GM19239 (cell line): ENCODE measurements at places on chromosomes 3 and 15.
A peak's percentile ranks its signal among the peaks of the same experiment; 100 is the strongest.

DNA sequence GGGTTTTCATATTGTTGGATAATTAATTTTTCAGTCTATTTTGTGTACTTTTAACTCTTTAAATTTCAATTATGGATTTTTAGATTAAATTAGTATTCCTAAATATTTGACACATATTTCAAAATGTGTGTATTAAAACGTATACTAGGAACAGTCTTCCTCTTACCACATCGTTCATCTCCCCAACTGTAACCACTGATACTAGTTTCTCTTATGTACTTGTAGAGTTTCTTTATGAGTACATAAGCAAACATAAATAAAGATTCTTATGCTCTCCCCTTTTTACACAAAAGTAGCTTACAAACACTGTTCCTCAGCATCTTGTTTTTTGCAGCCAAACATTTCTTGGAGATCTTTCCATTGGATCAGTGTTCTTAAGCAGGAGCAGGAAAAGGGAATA, 45.9 kb downstream of the CMSS1 start:
- no peak for DNase-seq

GRCh38 chr3:67384760-67385397, 269.5 kb downstream of the SUCLG2 start:
- no peak for DNase-seq

- no peak for DNase-seq
Observed at GRCh38 chr3:43034200-43034599, 55.1 kb downstream of the GASK1A start.

GRCh38 chr3:122235147-122235546, 51.7 kb downstream of the CASR start:
- no peak for DNase-seq

GRCh38 chr15:98746375-98747155, 98.2 kb downstream of the IGF1R start:
- DNase-seq: no peak

DNA sequence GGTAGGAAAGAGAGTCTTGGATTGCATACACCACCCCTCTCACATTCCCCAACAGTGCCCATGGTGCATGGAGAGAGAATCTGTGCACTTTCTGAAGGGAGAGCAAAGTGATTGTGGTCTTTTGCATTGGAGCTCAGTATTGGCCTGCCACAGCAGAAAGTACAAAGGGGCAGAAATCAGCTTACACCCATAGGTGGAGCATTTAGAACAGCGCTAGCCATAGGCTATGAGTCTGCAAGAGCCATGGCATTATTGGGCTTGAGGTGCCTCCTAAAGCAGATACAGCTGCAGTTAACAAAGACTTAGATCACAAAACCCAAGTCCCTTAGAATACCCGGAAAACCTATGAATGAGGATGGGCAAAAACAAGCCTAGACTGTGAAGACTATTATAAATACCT, 21.8 kb downstream of the SI start:
- no peak for DNase-seq

DNA sequence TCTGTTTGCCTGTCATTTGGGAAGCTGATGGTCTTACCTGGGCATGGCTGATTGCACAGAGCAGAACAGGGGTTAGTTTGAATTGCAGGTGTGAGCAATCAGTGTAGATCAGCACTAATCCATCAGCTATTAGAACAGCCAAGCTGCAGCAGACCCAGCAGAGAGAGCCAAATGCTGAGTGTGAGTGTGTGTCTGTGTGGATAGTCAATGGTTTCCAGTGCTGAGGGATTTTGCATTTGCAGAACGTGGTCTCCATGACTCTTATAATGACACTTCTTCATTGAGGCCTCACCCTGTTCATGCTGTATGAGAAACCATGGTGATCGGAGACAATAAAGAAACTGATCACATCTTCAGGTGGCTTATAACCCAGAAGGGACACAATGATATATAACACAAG, 312.1 kb downstream of the SOX2 start:
- no peak for DNase-seq

DNA sequence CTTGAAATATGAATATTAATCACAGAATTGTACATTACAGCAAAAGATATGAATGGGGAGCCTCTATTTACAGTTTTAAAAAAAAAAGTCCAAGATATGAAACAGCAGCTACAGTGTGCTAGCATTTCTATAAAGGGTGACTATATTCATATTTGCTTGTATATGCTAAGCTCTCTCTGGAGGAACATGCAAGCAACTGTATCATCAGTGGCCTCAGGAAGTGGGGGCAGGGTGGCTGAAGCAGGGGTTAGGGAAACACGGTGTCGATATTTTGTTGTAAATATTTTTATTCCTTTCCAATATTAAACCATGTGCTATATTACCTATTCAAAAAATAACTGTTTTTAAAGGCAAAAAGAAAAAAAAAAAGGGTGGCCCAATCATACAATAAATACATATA, 2.3 kb downstream of the UACA start:
- no peak for DNase-seq

DNA sequence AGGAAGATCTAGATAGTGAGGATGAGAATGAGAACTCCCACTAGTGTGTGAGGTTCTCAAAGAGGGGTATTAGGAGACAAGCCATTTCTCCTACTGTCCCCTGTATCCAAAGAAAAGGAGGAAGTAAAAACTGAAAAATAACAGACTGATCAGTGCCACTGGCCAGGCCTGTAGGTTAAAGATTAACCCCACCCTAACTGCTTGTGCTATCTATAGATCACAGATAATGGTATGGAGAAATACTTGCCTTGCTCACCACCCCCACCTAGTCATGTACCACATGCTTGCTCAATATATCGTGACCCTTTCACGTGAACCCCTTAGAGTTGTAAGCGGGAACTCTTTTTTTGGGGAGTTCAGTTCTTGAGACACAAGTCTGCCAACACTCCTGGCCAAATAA, 519.7 kb upstream of the FRG2C start:
- DNase-seq: no peak

- DNase-seq: no peak
Observed at GRCh38 chr3:180223268-180223667, 186.5 kb upstream of the PEX5L start.

DNA sequence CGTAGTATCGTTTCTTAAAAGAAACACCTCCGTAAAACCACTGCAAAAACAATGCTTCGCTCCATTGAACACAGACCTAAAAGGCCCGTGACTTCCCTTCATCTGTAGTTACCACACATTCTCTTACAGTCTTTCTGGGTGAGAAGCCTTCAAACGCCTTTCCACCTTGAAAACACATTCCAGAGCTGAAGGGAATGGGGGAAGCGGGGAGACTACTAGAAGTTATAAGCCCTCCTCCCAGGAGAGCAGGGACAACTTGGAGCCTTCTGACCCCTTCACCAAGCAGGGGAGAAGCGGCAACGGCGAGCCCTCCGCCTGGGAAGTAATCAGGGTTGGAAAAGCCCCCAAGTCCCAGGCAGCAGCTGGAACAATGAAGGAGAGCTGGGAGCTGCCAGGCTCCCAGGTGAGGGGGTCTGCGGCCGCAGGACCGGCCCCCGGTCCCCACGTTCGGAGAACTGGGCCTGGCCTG, 461 bp downstream of the SECISBP2L start:
- peak; percentile 21 for DNase-seq

GRCh38 chr3:153111016-153111415, 51.0 kb upstream of the RAP2B start:
- DNase-seq: no peak

DNA sequence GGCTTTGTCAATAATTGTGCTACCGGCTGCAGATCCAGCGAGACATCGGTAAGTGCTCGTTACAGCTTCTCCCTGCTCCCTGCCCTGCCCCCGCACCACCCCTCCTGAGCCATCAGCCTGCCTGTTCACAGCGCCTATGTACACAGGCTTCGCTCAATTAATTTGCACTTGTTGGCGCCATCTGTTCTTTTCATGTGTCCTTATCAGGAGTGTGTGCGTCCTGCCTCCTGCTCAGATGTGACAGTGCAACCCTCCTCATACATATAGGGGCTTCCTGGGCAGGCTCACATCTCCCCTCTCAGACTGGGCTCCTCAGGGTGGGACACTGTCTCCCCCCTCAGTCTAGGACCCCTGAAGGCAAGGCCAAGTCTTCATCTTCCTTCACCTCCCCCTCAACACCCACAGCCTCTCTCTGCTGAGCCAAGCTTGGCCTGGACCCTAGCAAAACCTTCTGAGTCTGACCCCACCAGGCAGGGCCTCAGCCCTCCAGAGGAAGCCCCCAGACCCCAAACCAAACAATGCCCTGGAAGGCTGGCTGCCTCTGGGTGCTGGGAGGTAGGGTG, 54.9 kb downstream of the CYP11A1 start:
- no peak for DNase-seq

DNA sequence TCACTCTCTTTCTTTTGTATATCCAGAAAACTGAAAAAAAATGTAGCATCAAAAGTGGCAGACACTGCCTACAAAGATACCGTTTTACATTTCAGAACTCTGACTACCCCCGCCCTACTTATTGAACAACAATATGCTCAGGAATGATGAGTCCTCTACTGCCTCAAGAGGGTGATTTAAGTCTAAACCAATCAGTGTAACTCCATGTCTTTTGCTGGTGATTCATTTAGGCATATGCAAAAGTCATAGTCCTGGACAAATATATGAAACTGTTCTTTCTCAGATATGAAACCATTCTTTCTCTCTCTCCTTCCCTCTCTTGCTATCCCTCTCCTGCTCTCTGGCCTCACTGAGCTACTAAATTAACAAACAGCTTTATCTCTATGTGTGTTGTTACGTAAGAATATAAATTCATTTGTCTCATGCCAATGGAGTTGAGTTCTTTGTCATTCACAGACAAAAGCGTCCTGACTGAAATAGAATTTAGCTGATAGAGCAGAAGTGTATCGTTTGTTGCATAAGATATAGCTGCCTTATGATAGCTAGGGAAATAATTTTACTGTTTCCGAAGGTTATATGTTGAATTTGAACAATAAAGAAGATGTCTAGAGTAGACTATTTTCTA, 133.7 kb upstream of the OSTN start:
- DNase-seq: no peak

DNA sequence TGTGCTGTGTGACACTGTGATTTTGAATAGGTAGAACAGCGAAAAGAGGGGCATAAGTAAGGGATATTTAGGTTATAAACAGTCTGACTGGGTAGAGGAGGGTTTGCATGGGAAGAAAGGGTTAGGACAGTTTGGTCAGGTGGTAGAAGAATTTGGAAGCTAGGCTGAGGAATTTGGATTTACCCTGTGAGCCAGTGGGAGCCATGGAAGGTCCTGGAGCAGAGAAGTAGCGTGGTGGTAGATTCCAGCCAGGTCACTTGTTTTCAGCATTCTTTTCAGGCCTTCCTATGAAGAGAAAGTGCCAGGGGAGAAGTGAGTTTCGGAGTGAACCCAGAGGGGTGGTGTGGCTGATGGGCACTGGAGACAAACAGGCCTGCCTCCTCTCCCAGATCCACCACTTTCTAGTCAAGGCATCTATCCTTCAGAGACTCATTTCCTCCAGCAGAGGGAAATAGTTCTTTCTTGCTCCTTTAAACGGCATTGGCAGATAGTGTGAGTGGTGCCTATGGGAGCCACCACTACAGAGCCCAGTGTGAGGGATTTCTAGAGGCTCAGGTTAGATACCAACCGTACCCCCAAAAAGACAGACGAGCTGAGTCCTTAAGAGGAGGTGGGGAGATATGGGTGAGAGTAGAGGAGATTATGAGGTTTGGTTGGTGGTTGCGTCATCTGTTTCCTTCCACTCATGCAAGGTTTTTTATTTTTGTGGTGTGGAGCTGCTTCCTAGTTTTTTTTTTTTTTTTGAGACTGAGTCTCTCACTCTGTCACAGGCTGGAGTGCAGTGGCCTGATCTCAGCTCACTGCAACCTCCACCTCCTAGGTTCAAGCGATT, 21.2 kb downstream of the PXK start:
- no peak for DNase-seq

- peak; percentile 58 for DNase-seq
Observed at GRCh38 chr3:36876181-36876936, 68.5 kb downstream of the TRANK1 start.

DNA sequence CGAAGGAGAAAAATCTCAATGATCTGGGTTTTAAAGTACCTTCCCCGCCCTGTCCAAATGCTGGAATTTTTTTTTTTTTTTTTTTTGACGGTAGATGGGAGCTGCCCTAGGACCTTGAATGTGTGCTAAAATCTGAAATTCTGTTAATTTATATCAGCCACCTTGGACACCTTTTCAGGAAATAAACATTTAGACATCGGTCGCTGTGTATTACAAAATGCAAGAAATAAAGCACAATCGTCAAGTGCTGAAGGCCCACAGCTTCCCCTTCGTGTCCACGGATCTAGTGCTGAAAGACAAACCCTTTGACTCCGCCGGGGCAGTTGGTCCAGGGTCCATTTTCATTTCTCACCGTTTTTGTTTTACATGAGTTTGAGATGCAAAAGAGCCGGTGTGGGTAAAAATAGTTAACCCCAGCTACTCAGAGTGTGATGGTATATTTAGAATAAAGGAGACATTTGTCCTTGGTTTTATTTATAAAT, 90.2 kb upstream of the CHD2 start:
- no peak for DNase-seq

DNA sequence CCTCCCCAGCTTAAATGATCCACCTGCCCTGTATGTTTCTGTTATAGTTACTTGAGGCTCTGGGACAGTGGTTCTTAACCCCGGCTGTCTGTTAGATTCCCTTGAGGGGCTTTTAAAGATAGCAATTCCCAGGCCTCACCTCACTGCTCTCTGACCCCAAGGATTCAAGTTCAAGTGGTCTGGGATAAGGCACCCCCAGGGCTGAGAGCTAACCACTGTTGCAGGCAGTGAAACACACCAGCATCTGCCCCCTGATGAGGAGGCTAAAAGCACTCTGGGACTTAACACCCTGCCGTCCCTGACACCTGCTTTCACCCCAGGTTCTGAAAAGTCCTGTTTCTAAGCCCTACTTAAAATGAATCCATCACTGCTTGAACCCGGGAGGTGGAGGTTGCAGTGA, 103.7 kb downstream of the LRRK1 start:
- DNase-seq: no peak

- DNase-seq: no peak
Observed at GRCh38 chr3:82568776-82569338, 807.4 kb upstream of the GBE1 start.

GRCh38 chr3:29763115-29763514, 482.2 kb downstream of the RBMS3 start:
- DNase-seq: no peak

DNA sequence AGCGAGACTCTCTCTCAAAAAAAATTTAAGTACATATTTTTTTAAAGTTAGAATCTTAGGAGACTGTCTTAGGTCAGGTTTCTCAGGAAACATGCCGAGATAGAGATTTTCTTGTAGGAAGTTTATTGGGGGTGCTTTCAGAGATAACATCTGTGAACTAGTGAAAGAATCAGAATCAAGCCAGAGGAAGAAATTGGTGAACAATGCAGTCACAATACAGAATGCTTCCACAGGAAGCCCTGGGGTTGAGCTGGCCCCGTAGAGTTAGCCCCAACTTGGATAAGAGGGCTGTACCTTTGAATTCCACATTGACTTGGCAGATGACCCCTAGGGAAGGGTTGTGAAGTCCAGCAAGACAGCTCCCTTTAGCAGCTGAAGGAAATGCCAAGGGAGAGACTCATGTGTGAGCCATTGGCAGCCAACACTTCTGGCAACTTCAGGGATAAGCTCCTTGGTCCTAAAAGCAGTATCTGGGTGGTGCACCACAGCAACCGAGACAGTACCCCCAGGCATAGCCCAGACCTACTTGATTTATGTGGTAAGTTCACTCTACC, 7.1 kb upstream of the PLCB2 start:
- DNase-seq: no peak

- DNase-seq: no peak
Observed at GRCh38 chr3:162376761-162377160, 880.2 kb downstream of the OTOL1 start.
